ENCODE measurements at places on chromosomes 7 and 10. TPM values are rescaled to one million over a fixed set of nuclear protein-coding genes. Genes with fewer than 3 reads are reported as not detected.

DNA sequence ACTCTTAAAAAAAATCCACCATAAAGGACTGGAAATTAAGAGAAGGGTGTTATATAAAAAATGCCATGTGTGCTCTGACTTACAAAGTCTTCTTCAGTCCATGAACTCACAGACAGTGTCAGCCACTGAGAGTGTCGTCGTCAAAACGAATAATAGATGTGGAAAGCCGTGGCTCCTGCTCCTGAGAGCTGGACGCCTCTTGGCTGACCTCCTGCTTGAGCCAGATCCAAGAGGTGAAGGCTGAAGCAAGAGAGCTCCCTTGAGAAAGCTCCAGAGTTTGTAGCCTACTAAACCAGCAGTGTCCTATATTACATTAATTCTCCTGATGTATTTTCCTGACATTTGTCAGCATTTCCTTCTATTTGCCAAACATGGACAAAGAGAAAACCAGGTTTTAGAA is 234.3 kb upstream of the C7orf33 start:
- no peak for DNase-seq

DNA sequence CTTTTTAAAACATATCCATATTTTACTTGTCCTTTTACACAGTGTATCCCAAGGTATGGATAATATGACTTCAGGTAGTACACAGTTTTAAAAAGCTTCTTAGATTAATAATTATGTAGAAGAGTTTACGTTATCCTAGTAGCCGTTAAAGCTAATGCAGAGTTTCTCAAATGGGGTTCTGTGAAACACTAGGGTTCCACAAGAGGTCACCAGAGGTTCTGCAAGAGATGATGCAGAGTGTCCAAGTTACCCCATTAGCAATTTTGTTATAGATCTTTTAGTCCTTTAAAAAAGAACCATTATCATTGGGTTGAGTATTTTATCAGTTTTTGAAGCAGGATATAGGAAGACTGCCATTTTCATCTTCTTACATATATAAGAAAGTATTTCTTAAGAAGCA is 298.9 kb upstream of the HPS1 start:
- DNase-seq, result no peak

- DNase-seq, result no peak
Measured at GRCh38 chr7:14418633-14419032, 429.2 kb upstream of the ETV1 start.

DNA sequence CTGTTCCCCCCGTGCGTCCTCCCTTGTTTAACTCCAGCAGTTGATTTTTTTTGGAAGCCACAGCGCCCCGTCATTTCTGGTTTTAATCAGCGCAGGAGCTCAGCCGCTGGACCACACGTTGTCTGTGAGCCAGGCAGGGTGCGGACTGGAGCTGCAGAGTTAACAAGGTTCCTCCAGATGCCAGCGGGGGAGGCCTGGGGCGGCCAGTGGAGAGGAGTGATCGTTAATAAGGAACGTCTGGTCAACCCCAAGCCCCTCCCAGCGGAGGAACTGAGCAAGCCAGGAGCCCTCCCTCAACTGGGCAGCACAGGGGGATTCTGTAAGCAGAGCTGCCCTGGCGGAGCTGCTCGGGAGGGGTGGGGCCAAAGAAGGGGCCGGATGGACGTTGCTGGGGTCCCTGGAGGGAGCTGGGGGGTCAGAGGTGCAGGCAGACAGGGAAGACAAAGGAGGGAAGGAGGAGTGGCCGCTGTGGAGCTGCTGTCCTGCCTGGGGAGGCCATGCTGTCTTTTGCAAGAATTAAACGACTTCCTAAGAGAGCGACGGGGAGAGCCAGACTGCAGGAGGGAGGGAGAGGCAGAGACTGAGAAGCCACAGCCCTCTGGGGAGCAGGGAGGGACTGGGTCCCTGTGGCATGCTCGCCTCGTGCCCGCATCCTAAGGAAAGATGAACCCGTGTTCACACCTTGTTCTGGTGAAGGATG is 537.1 kb upstream of the FOXK1 start:
- DNase-seq, result no peak

DNA sequence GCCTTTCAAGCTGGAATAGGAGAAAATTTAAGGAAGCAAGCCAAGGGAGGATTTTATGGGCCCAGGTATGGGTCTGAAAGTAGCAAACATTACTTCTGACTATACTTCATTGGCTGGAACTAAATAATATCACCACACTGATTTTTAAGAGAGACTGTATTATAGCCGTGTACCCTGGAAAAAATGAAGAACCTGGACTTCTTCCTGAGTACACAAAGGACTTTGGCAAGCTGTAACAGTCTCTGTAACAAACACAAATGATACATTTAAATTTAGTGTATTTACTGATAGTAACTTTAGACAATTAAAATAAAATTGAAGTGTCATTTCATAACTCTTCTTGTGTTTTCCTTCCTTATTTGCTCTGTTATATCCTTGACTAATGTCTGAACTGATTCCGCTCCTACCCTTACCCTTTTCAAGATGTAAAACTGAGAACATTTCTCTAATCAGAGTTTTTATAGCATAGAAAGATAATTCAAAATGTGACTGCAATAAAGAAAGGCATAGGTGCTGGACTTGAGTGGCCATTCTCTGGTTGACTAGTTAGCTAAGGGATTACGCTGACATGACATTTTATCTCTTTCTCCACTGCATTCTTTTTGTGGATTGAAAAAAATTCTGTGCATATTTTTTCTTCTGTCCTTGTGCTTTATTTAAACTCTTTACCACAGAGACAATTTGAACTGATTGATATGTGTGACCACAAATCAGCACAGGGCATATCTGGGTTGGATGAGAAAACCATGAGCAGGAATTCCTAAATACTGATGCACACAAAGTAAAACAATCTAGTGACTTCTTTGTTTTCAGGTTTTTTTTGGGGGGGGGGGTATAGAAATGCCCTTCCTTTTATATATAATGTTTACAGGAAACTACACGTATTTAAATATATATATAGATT is 349.7 kb downstream of the MDFIC start:
- no peak for DNase-seq

DNA sequence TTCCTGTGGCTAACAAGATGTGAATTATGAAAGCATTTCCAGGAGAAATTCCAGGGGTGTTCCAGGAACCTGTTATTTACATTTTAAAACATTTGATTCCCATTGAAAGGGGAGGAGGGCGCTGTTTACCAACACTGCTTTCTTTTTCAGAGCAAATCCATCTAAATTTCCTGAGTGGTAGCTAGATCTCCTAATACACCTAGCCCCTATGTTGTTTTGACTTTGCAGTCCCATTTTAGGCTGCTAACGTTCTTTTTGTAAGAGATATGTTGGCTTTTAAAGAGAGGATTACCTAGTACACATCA is 130.8 kb downstream of the TCF7L2 start:
- DNase-seq, result no peak

DNA sequence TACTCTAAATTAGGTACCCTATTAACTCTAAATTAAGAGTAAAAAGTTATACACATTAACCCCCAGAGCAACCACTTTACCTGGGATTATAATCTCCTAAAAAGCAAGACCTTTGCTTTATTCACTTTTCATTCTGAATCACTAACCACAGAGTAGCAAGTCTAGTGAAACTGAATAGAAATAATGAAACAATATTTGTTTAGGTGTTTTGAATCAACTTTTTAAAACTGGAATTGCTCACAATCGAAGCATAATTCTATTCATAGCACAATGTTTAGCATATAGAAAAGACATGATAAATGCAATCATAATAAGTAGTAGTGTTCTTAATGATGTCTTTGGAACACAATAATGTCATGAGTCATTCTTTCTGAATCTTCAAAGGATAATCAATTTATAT is 37.0 kb upstream of the CASD1 start:
- no peak for DNase-seq

DNA sequence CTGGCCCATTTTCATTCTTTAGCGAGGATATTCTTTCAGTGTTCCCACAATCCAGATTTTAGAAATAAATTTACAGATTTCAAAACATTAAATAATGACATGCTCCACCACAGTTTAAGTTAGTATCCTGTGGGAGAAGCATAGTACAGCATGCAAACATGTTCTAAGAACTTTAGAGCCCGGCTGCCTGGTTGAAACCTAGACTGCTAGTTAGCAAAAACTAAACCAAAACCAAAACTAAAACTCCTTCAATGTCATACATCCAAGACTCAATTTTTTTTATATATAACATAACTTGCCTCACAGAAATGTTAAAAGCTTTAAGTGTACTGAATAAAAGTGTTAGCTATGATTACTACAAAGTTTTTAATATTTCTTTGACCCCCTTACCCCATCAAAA is 17.0 kb downstream of the TRA2A start:
- DNase-seq, result no peak

DNA sequence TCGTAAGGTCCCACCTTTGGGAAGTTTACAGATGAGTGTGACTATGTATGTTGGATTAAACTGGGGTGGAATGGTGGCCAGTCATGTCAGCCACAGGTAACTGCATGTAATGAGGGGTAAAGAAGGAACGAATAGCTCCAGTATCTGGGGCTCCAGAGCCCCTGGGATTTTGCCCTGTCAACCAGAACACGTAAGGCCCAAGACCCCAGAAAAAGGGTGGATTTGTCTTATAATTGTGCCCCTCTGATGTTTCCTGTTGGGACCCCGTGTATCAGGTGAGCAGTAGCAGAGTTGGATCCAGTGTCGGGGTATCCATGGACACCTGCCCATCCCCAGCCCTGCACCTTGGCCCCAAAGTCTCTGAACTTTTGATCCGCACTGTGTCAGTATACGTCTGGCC is 76.9 kb downstream of the ADARB2 start:
- DNase-seq, result no peak

DNA sequence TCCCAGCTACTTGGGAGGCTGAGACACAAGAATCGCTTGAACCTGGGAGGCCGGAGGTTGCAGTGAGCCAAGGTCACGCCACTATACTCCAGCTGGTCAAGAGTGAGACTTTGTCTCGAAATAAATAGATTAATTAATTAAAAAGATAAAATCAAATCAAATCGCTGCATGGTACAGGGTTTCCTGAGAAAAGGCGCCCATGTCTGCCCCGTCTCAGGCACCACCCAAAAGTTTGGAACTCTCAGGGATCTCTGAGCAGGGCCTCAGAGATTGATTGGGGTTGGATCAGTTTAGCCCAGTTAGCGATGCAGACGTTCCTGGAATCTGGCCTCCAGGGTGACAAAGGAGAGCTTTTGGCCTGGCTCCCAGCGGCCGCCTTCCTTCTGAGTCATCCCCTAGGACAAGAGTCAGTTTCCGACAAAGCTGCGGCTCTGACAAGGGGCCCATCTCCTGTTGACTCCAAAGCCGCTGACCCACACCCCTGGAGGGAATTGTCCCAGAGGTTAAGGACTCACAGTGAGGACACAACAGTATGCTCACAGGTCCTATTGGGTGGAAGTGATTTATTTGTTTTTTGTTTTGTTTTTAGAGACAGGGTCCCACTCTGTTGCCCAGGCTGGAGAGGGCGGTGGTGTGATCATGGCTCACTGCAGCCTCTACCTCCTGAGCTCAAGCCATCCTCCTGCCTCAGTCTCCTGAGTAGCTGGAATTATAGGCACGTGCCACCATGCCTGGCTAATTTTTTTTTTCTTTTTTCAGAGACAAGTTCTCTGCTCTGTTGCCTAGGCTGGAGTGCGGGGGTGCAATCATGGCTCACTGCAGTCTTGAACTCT is 6.8 kb downstream of the ORAI2 start:
- no peak for DNase-seq

- no peak for DNase-seq
Measured at GRCh38 chr10:72335394-72336258, 19.1 kb downstream of the DNAJB12 start.

DNA sequence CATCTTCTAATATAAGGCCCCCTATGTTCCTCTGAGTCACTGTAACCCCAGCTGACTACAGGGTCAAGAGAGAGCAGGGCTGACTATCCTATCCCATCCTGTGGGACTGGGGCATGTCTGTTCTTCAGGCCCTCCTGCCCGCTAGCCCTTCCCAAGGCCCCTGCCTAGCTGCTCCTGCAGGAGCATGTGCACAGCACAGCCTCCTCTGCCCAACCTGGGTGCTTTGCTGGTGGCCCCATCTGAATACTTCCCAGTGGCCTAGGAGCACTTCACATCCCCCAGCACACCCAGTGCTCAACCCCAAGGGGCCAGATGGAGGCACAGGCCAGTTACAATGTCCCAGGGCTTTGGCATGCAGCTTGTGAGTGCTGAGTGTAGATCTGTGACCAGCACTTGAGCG is 37.3 kb downstream of the AGBL3 start:
- DNase-seq, result no peak

DNA sequence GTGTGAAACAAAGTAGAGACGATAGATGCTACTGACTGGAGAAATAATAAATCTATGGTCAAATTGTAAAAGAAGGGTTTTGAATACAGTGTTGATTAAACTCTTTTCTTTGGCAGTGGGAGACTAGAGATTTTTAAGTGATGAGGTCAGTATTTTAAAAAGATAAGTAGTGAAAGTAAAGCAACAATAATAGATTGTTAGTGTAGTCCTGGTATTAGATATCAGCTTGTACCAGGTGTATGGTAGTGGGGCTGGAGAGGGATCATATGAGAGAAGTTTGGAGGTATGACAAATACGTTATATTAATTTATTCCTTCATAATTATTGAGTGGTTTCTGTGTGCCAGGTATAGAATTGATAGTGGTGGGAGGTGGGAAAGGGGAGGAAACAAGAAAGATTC is 25.2 kb downstream of the PHTF2 start:
- DNase-seq, result no peak

GRCh38 chr10:120437541-120437940 is 19.5 kb upstream of the PLPP4 start:
- DNase-seq, result no peak

DNA sequence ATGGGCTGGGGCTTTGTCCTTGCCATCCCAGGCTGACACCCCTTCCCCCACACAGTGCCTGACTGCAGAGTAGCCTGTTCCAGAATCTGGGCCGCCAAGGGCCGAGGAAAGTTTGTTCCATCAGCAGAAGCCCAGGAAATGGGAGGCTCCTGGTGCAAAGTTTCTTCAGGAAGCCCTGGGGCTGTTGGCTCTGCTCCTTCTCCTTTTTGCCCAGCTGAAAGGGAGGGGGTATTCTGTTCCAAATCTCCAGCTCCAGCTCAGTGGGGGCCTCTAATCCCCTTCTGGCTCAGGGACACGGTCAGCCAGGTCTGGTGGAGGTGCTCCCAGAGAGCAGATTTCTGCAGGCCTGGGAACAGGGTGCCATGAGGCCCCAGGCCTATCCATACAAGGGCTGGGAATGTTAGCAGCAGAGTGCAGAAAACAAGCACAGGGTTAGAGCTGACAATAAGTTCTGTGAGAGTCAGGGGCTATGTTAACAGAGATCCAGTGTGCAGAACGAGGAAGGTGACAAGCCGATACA is 399.5 kb downstream of the RPS24 start:
- no peak for DNase-seq

The ATG9B gene
- 5.1 TPM for total RNA-seq

The SORCS3 gene
- not detected for total RNA-seq

The GRB10 gene
- total RNA-seq, result not detected

The HOXA13 gene
- total RNA-seq, result not detected

The MNX1 gene
- not detected for total RNA-seq

The NPFFR1 gene
- total RNA-seq, result not detected

The UNC5B gene
- not detected for total RNA-seq

The CLDN4 gene
- not detected for total RNA-seq

The SLC39A12 gene
- not detected for total RNA-seq

The ZNF488 gene
- total RNA-seq, result not detected

Measured in B cell (primary cell).